ENCODE measurements at places on chromosomes 12 and 14.

- no peak for DNase-seq
Observed at GRCh38 chr14:101193845-101194372, 290.4 kb upstream of the RTL1 start.

DNA sequence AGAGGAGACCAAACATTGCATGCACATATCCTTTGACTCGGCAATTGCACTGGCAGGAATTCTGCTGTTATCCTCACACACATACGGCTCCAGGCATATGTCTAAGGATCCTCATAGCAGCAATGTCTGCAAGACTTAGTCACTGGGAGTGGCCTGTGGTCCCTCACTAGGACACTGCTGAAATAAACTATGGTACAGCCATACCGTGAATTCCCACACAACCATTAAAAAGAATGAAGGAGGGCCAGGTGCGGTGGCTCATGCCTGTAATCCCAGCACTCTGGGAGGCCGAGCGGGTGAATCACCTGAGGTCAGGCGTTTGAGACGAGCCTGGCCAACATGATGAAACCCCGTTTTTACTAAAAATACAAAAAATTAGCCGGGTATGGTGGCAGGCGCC, 105.1 kb downstream of the ZFP36L1 start:
- DNase-seq = no peak

- DNase-seq = no peak
Observed at GRCh38 chr14:39203659-39204606, 28.9 kb downstream of the PNN start.

GRCh38 chr12:71763677-71764379, 9.2 kb downstream of the RAB21 start:
- DNase-seq = peak; percentile 69

- peak; percentile 63 for DNase-seq
Observed at GRCh38 chr12:57214398-57214781, 2.2 kb upstream of the NXPH4 start.

GRCh38 chr12:108615918-108616317, 17.8 kb downstream of the SELPLG start:
- no peak for DNase-seq

DNA sequence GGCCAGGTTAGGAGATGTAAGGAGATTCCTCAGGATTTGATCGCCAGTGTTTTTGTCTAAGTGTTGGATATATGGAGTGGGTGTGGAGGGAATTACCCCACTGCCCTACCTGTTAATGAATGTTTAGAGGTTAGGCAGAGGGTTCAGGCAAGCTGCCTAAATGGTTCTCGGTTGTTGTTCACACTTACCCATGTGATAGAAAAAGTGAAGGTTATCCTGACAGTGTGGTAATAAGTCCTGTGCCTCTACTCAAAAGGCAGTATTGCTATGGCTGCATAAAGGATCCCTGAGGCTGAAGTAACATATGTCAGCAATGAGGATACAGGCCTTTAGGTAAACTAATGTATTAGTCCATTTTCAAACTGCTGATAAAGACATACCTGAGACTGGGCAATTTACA, 112.0 kb downstream of the GPHN start:
- no peak for DNase-seq

- no peak for DNase-seq
Observed at GRCh38 chr14:100643426-100643825, 56.2 kb upstream of the BEGAIN start.

GRCh38 chr14:73305499-73305898, 68.2 kb downstream of the PAPLN start:
- no peak for DNase-seq

GRCh38 chr14:68248481-68249255, 429.1 kb downstream of the RAD51B start:
- peak; percentile 66 for DNase-seq

DNA sequence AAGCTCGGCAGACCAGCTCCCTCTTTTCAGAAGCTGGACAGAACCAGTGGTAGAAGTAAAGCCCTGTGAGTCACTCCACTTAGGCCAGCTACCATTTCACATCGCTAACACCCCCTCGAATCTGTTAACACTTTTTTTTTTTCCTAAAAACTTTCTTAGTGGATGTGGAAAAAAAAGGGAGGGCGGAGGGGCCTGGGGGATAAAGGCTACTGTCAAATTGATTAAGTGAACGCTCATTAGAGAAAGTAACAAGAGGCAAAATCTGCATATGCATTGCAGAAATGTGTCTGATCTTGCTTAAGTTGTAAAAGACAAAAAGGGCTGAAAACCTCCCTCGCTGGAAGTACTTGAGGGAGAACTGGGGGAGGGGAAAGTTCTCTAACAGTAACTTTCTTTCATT, 86.6 kb upstream of the OTX2 start:
- DNase-seq = no peak

GRCh38 chr12:4153343-4153892, 120.1 kb upstream of the CCND2 start:
- peak; percentile 94 for DNase-seq

DNA sequence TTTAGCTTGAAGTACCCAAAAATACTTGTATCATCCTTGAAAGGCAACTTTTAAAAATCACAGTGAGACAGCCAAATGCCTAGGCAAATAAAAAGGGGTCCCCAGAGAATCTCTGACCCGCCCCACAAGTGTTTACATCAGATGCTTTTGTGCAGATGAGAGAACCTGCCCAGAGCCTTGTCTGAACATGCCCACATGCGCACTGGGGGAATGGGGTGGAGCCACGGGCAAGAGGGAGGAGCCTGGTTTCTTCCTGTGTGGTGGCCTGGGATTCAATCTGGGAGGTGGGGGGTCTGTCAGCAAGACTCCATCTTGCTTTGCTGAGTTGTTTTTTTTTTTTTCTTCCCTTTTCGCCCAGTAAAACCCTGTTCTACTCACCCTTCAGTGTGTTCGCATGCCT, 381.7 kb upstream of the CCDC196 start:
- DNase-seq = no peak

DNA sequence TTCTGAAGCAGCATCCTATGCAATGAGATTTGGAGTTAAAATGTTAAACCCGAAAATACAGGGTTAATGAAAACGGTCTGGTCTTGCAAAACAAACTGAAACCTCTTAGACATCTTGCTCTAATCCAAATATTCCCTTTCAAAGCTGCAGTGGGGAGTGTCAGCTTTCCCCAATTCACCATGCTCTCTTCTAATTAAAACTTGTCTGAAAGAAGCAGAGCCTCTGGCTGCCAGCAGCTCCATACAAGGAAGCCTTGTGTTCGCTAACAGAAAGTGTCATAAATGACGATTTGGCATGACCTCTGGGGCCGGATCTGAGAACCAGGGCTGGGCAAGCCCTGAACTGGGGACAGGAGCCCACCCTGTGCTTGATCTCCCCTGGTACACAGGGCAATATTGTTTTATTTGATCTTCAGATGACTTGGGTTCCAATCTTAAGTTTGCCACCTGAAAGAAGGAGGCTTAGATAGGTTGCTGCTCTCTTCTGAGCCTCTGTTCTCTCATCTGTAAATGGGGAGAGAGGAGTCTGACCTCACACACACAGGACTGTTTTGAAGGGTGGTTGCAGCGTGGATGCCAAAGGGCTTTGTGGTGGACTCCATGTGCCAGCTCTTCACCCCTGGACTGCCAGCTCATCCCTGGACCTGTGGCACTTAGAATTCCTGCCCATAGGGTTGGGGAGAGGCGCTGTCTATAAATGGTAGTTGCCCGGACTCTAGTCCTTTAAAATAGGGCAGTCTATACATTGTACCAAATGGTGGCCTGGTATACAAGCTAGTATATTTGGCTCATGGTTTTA, 7.8 kb downstream of the KMT5A start:
- DNase-seq = no peak

DNA sequence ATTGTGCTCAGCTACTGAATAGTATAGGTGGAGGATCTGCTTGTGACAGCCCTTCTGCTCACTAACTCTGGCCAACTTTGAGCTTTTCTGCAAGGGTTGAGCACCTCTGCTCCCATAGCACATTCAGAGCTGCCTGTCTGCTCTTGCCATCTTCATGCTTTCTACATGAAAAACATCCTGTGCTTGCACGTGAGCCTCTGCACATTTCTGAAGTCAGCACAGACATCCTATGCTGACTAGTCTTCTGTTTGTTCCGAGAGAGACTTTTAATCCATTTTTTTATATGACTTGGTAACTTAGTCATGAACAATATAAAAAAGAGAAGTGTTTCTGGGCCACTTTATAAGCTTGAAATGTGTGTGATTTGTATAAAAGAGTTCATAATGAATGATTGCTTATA, 969.3 kb downstream of the TMTC2 start:
- no peak for DNase-seq

DNA sequence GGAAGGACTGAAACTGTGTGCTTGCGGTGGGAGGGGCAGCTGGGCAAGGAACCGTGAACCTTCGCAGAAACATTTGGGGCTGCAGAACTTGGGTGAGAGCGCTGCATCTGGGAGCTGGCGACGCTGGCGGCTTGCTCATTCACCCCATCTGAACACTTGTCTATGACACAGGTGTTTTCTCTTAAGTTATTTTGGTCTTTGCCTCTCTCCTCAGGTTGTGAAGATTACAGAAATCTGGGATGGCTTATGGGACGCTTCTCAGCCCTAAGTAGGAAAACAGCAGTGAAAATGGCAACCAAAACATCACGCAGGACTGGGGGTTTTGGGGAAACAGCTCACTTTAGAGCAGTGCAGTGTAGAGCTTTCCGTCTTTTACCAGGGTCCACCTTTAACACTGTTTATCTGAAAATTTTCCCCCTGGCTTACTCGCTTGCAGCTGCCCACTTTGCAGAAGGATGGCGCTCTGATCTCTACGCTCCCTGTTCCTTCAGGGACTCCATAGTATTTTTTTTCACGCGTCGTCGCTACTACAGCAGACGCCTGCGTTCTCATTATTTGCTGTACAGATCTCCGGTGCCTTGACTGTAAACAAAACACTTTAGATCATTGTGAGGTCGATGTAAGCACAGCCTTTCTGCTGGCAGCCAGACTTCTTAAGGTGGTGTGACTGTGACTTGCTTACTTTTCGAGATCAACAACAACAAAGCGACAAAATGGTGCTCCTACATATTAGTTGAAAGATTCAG, 2.7 kb upstream of the CDKN1B start:
- DNase-seq = no peak

DNA sequence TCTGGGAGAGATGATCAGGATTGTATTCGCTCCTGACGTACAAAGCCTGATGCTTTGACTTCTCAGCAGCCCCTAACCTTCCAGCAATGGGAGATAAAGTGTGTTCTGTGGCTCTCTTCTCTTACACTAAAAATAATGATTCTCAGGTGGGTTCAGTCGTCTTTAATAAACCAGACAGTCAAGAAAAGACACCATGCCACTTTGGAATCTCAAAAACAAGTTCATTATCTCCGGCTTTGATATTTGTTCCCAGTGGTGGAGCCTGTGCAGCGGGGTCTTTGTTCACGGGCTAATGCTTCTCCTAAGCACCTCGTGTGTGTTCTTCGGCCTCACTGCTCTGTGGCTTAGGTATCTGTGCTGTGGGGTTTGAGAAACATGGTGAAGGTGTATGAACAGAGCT, 1.6 kb downstream of the ACVR1B start:
- DNase-seq = no peak

GRCh38 chr12:22803725-22804124, 178.8 kb downstream of the ETNK1 start:
- DNase-seq = no peak

DNA sequence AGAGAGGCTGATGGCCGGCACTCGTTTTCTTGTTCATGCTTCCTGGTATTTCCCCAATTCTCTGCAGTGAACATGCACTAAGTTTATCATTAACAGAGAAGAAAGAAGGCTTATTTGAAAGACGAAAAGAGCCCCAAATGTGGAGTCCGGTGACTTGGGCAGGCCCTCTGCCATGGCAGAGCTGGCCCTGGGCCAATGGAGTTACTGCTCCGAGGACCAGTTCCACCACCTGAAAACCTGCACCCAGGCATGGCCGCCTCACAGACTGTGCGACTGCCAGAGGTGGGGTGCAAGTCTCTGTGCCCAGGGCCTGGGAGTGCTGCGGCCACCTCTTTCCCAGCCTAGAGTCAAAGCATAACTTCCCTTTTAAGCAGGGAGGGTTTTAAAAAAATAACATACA, 24.9 kb downstream of the DEGS2 start:
- DNase-seq = no peak

DNA sequence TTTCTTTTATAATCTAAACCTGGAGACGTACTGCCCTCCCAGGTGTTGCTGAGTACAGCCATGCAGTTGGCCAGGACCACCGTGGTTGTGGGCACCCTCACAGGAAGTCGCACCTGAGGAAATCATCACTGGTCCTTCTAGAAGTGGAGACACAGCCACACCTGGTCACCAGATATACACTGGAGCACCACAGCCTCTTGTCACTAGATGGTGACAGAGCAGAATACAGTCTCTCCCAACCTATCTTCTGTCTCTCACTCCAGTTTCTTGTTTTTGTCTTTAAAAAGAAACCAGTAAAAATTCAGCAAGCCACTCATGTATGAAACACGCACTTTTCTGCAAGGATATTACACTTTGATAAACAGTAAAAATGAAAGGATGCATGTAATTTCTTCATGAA, 43.1 kb upstream of the GPHB5 start:
- DNase-seq = no peak

GRCh38 chr12:27710592-27711316, at the start of gene MRPS35:
MRPS35 (plus strand) TSS chr12:27710832; CDS start chr12:27710844, 12 bp downstream.
- DNase-seq = peak; percentile 96

- no peak for DNase-seq
Observed at GRCh38 chr12:107288414-107289127, 195.2 kb upstream of the CRY1 start.

GRCh38 chr14:74922752-74923401, at the start of gene RPS6KL1:
RPS6KL1 (minus strand) TSS chr14:74923260; CDS start chr14:74921541, 1,719 bp downstream.
- DNase-seq = peak; percentile 90

- DNase-seq = no peak
Observed at GRCh38 chr12:92055877-92056276, 89.8 kb downstream of the BTG1 start.

GRCh38 chr12:5488626-5488955, 56.7 kb downstream of the NTF3 start:
- no peak for DNase-seq

DNA sequence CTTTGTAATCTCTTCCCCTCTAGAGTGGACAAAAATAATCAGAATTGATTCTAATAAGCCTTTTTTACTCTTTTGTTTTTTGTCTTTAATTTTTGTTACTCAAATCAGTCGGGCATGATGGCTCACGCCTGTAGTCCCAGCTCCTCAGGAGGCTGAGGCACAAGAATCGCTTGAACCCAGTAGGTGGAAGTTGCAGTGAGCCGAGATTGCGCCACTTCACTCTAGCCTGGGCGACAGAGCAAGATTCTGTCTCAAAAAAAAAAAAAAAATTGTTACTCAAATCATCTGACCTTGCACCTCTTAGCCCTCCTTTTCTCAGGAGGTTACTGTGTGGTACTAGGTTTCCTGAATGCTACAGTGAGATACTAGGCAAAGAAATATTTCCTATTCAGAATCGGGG, 280.6 kb downstream of the PDZRN4 start:
- peak; percentile 18 for DNase-seq

- DNase-seq = peak; percentile 71
Observed at GRCh38 chr14:64673748-64674147, 30.5 kb upstream of the PLEKHG3 start.
